Stimulated activated CD4-positive, alpha-beta T cell treated with anti-CD3 and anti-CD28 coated beads, TNF-alpha, amount 100 ng/mL, for 48 hours (primary cell): ENCODE measurements at places on chromosomes 12 and 14.
A peak's percentile ranks its signal among the peaks of the same experiment; 100 is the strongest.

- DNase-seq = no peak
These were observed 19.4 kb downstream of the MAP3K9 start for GRCh38 chr14:70789961-70790360.

- DNase-seq = no peak
These were observed 113.3 kb upstream of the SOX5 start for GRCh38 chr12:24062642-24063245.

- no peak for DNase-seq
These were observed 2.3 kb upstream of the M6PR start for GRCh38 chr12:8951744-8952143.

- no peak for DNase-seq
These were observed 209.7 kb downstream of the SYNE2 start for GRCh38 chr14:64062381-64063115.

DNA sequence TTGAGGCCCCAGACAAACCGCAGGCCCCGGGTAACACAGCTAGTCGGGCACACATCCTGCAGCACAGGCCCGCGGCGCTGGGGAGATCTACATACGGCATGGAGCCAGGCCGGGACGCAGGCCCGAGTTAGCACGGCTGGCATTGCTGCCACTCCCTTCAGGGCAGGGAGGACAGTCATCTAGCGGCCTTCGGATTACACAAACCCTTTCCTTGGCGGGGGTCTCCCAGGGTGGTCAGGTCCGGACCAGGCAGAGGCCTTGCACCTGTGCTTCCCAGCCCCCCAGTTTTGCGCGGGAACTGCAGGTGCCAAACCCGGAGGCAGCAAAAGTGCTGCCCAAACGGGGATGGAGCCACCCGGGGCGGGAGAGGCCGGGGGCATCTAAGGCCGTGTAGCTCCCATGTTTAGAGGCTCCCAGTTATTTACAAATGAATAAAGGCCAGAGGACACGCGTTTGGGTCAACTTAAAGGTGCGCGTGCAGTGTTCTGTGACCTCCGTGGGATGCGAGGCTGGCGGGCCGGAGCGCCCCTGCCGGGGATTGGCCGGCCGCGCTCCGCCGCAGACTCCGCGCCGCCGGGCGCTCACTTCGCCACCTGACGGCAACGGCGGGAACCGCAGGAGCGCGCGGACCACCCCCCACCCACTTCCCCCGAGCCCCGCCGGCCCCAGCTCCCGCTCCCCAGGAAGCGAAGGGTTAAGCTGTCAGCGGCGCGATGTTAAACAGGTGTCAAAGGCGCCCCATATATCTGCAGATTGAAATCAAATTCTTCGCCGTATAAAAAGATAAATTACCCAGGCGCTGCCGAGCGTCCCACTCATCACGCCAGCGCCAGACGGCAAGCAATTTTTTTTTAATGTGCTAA lies 18.1 kb downstream of the VSX2 start:
- peak; percentile 45 for DNase-seq

DNA sequence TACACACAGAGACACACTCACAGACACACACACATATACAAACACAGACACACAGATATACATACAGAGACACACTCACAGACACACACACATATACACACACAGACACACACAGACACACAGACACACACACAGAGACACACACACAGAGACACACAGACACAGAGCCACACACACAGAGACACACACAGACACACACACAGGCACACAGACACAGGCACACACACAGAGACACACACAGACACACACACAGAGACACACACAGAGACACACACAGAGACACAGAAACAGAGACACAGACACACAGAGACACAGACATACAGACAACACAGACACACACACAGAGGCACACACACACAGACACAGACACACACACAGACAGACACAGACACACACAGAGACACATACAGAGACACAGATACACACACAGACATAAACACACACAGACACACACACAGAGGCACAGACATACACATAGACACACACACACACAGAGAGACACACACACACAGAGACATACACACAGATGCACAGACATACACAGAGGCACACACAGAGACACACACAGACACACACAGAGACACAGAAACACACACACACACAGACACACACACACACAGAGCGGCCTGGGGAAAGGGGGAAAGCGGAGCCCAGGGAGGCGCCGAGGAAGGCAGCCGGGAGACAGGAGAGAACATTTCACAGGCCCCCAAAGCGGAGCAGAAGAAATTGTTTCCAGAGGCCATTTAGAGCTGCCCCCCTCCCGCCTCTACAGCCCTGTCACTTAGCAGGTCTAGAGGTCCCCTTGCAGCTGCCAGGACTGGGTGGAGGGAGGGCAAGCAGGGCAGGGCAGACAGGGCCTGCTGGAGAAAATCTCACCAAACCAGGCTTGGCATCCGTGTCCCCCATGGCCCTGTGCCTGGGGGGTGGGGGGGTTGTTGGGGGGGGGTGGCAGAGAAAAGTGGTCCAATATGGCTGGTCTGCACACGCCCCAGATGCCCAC lies 38.9 kb downstream of the SERPINA3 start:
- DNase-seq = no peak

- no peak for DNase-seq
These were observed 11.6 kb downstream of the PLEKHG3 start for GRCh38 chr14:64715628-64716412.

DNA sequence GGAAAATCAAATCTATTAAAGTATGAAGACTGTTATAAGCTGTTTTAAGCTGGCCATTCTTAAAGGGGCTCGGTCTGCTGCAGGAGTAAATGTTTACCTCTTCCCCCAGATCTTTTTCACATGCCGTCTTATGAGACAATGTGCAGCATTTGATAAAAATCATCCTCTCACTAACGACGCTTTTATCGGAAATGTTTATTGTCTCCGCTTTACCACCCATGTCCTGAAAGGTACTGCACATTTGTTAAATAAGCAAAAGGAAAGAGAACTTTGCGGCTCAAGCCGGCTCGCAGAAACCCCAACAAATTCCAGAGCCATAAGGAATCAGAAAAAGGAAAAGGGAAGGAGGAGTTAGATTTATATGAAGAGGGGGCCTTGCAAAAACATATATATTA lies 137.8 kb downstream of the HMGA2 start:
- no peak for DNase-seq

DNA sequence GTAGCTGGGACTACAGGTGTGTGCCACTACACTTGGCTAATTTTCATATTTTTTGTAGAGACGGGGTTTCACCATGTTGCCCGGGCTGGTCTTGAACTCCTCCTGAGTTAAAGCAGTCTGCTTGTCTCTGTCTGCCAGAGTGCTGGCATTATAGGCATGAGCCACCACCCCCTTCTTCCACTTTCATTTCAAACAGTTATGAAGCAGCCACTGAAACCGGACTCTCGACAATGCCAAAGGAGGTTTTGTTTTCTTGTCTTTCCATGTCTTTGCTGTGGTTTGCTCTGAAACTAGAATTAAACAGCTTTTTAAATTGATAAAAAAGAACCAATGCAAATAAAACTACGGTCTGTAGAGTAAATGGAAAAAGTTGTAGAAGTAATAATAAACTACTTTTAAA lies 30.4 kb downstream of the RAP1B start:
- DNase-seq = peak; percentile 33

- no peak for DNase-seq
These were observed 33.7 kb upstream of the ACSS3 start for GRCh38 chr12:81043979-81044740.

GRCh38 chr14:29895591-29896083 lies 32.0 kb downstream of the PRKD1 start:
- DNase-seq = no peak

- DNase-seq = no peak
These were observed 11.2 kb downstream of the NYNRIN start for GRCh38 chr14:24409956-24410355.

- DNase-seq = no peak
These were observed 1.5 kb downstream of the CIPC start for GRCh38 chr14:77099425-77100167.

DNA sequence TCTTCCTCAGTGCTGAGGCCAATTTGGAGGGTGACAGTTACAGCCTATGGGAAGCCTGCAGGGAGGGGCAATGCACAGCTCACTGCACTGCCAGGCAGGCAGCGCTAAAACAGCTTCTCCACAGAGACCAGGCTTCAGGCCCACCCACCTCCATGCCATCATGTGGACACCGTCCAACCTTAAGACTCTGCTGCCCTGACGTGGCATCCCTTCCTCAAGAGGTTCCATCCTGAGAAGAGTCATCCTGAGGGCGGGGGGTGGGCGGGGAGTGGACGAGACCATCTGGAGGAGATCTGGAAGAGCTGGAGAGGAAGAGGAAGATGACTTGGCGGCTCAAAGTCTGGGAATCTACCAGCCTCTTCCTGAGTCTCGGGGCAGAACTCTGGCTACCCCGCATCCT lies 8.4 kb upstream of the ACVRL1 start:
- DNase-seq = no peak

DNA sequence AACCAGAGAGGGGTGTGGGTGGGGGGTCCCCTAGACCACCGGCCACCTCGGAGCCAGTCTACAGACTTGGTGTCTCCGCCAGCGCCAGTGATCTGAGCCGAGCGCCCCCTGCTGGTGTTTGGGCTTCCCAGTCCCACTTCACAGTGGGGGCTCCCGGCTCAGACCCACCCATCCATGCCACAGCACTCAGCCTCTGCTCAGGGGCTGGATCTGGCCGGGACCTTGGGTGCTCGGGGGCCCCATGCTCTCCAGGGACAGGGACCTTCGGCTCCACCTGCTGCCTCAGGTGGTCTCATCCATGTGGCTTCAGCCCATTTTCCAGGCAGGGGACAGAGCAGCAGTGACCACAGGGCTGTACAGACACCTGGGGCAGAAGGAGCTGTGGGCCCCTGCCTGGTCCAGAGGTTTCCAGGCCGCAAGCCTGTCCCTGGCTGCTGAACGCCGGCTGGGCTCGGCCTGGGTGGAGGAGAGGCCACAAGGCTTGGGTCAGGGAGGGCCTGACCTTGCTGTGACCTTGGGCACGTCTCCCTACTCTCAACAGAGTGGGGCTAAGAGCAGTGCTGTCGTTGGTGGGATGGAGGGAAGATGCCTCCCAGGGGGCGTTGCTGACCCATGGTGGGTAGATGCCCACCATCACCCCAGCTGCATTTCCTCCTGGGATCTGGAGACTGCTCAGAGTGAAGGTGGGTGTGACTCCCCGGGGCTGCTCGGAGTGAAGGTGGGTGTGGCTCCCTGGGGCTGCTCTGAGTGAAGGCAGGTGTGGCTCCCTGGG lies 86.3 kb downstream of the KIF26A start:
- DNase-seq = no peak

DNA sequence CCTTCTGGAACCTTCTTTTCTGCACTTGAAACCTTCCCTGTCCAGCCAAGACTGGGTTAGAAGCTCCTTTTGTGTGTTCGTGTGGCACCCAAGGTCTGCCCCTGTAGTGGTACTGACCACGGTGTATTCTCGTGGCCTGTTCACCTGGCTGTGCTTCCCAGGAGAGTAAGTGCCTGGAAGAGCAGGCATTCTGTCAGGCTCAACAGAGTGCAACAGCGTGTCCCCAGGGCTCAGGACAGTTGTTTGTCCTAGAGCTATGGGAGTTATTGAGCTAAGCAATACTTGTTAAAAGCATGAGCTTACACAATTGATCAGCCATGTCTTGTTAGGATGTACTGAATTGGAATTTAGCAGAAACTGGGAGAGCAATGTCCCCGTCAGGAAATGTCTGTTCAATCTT lies 12.9 kb upstream of the SLC38A2 start:
- no peak for DNase-seq

GRCh38 chr14:102951799-102952198 lies 29.3 kb downstream of the AMN start:
- DNase-seq = no peak

DNA sequence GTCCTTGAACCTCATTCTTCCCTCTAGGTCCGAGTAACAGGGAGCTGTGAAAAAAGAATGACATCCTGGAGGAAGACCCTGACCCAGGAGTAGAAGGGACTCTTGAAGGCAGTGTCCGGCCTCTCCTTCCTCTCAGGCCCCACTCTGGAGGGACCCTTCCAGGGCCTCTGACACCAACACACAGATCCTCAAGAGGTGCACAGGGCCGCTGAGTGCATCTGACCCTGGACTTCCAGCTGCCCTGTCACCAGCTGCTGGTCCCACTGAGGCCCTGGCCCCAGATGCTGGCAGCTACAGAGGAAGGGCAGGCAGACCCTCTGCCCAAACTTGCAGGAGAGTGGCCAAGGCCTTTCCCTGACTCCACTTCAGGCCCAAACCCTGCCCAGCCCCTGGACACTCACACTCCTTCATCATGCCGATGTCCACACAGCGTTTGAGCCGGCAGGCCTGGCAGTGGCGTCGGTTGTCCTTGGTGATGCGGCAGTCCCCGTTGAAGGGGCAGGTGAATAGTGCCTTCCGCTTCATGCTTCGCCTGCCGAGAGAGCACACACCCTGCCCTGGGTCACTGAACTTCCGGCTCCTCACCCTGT lies 40.1 kb downstream of the VDR start:
- no peak for DNase-seq

DNA sequence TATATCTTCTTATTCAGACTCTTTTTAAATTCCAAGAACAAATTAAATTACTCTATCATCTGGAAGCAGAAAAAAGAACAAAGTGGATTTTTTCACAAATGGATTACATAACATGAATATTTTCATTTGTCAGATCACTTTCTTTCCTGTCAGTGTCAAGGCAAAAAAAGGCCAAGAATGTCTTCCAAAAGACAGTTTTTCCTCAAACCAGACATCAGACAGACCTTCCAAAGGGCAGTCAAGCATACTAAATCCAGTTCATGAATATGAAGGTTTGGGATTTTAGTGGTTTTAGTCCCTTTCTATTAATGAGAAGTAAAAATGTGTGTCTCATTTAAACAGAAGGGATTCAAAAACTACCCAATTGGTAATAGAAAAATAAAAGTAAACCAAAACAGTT lies 336.0 kb downstream of the CEP128 start:
- DNase-seq = no peak
